ENCODE measurements at places on chromosomes 4 and X.

GRCh38 chr4:26748811-26749210 is 111.8 kb upstream of the STIM2 start:
- no peak for DNase-seq

DNA sequence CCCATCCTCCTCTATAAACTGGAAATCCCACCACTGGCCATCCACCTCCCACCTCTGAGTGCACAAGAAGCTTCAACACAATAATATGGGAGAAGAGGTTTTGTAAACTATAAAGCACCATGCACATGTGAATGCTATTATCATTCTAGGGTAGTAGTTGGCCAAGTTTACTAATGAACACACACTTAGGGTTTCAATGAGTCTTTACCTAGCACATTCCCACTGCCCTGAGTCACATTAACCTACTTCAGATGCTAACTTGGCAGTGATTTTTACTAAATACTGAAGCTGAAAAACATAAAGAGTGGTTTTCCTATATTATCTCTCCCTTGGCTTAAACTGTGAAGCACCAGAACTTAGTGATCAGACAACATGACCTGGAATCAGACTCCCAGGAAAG is 93.9 kb downstream of the SH3KBP1 start:
- DNase-seq: no peak

DNA sequence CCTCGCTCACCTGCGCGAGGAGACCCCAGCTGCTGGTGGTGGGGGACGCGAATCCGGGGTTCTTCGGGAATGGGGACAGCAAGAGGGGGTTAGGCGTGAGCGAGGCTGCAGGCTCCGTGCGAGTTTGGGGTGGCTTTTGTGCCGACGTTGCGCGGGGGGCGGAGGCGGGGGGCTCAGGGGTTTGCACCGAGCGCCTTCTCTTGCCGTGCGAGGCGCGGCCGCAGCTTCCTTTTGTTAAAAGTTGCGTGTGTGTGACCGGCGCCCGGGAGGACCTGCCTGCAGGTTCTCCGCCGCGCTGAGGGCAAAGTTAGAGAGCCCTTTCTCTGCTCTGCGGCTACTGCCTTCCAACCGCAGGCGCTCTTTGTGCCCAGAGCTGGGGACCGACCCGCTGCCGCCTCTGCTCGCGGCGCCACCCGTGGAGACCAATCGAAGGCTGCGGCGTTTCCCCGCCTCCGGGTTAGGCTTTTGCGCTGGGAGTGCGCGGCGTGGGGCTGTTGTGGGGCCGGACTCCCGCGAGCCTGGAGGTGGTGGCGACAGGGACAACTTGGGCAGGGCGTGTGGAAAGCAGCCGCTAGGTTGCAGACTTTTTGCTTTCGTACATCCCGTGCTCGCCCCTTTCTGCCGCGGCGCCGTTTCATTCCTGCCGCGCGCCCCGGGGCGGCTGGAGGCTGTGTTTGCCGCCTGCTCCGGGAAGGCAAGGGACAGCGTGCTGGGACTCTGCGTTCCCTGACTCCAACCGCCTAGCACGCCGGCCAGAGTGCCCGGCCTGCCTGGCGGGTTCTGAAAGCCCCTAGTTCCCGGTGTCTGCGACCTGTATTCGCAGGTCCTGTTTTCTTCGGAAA is 716 bp downstream of the KIT start:
- DNase-seq: no peak

- DNase-seq: no peak
Observed at GRCh38 chrX:136271300-136271699, 20.1 kb upstream of the MAP7D3 start.

DNA sequence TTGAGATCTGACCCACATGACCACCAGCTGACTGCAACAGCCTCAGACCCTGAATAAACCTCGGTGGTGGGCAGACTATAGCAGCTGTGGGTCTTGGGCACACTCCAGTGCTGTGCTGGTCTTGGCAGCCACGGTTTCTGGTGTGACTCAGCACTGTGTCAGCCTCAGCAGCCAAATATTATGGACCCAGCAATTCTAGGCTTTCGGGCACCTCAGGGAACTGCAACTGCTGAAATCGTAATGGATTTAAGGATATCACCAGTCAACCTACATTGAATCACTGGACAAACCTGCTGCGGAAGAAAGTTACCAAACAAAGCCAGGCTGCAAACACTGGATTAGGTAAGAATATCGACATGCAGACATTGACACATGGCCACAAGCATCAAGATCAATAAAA is 10.5 kb upstream of the UBE2NL start:
- DNase-seq: no peak

- DNase-seq: no peak
Observed at GRCh38 chrX:116170511-116170910, at the start of gene AGTR2. TSS of gene AGTR2 (plus strand) at chrX:116170744. CDS start at chrX:116172281, 1,537 bp downstream.

DNA sequence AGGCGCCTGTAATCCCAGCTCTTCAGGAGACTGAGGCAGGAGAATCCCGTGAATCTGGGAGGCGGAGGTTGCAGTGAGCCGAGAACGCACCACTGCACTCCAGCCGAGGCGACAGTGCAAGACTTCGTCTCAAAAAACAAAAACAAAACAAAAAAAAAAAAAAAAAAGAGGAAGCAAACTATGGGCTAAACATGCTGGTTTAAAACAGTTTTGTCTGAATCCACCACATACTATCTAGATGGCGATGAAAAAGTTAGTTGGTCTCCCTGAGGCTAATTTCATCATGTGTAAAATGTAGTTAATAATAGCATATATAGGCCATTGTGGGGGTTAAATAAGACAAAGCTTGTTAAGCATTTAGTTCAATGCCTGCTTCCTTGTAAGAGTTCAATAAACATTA is 451.1 kb downstream of the RPA4 start:
- DNase-seq: no peak

DNA sequence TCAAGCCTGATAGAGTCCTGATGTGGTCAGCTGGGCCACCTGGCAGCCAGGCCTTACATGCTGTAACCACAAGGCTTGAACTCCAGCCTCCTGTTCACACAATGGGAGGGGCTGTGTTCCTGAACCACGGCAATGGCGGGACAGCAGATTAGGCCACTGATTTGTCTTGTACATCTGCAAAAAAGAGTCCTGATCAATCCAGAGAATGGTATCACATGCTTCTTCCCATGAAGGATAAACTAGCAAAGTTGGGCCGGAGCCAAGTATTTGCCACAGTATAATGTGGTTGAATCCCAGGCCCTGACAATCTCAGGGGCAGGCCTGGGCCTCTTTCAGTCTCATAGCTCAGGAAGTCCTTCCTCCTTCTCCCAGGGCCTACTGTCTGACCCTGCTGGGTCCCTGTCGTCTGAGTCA is 2182.5 kb upstream of the AGA start:
- DNase-seq: no peak

GRCh38 chr4:5033281-5033841 is 14.1 kb upstream of the CYTL1 start:
- no peak for DNase-seq

GRCh38 chr4:25450491-25450901 is 73.4 kb downstream of the ANAPC4 start:
- no peak for DNase-seq

- DNase-seq: no peak
Observed at GRCh38 chrX:119489212-119490074, 21.2 kb downstream of the SLC25A5 start.

GRCh38 chr4:41696131-41696530 is 52.4 kb downstream of the PHOX2B start:
- DNase-seq: no peak

- no peak for DNase-seq
Observed at GRCh38 chr4:55079451-55080173, 45.8 kb downstream of the KDR start.

- DNase-seq: peak; percentile 82
Observed at GRCh38 chrX:154762537-154763296, at the start of gene DKC1. TSS of gene DKC1 (plus strand) at chrX:154762864. CDS start at chrX:154762966, 102 bp downstream.

GRCh38 chr4:3784454-3785291 is 18.5 kb downstream of the ADRA2C start:
- DNase-seq: no peak

- DNase-seq: no peak
Observed at GRCh38 chr4:180335566-180335965, 1907.6 kb upstream of the TENM3 start.

DNA sequence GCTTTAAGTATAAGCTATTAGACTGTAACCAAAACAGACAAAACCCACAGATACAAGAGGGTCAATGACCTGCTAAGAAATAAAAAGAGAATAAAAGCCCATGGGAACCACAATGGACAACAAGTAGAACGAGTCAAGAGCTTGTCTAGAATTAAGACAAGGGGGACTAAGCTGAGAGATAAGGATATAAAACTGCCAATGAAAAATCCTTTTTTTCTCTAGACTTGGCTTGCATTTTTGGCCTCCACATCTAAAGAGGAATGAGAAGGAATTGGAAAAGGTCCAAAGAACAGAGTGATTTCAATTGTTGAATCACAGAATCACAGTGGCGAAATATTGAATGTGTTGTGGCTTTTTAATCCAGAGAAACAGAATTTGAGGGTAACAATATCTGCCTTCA is 135.7 kb downstream of the QDPR start:
- DNase-seq: no peak

GRCh38 chr4:173532725-173533511 is 2.9 kb upstream of the HAND2 start:
- DNase-seq: no peak

- DNase-seq: no peak
Observed at GRCh38 chr4:173243321-173243720, 74.7 kb downstream of the GALNT7 start.

DNA sequence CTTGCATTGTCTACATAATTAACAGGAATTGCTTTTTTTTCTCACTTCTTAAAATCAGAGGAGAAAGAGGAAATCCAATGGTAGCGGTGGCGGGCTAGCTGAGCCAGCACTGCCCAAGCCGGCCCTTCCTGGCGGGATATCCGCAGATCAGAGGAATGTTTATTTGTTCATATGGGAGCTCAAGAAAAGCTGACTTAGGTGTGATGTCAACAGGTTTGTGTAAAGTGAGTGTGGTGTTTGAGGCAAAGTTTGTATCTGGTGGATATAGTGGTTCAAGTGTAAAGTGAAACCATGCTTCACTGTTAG is 466 bp upstream of the SLC39A8 start:
- no peak for DNase-seq

GRCh38 chr4:143354990-143355389 is 18.3 kb downstream of the GAB1 start:
- DNase-seq: no peak

- DNase-seq: peak; percentile 9
Observed at GRCh38 chrX:41265615-41266014, 68.3 kb upstream of the DDX3X start.

GRCh38 chr4:138666366-138666765 is 349.2 kb upstream of the NOCT start:
- DNase-seq: no peak

DNA sequence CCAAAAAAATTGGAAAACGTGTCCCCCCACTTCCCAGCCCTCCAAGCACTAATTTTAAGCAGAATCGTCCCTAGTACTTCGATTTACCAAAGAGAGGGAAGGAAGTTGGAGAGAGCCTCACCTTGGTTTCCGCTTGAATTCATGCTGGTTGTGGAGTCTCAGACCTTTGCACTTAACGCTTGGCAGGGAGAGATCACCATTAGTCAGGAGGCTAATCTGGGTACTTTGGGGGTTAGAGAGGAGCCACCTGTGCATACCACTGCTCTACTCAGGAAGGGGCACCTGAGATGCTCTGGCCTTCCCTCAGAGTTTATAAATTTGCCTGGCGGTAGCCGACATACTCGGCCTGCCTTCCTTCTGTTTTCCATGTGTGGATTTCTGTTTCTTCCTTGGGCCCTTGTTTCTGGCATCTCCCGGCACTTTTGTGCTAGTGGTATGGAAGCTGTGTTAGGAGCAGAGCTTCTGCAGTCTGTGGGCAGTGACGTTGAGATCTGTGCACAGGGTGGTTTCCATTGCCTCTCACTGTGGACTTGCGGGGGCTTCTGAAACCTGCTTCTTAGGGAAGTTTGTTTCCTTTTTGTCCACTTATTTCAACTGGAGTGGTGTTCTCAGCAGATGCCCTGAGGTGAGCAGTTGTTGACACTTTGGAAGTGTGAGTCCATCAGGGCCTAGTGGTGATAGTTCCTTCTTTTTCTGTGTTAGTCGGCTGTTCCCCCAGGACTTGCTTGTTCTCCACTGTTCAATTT is 104.2 kb downstream of the TMEM131L start:
- no peak for DNase-seq
